ENCODE measurements at places on chromosomes 2 and 18.

DNA sequence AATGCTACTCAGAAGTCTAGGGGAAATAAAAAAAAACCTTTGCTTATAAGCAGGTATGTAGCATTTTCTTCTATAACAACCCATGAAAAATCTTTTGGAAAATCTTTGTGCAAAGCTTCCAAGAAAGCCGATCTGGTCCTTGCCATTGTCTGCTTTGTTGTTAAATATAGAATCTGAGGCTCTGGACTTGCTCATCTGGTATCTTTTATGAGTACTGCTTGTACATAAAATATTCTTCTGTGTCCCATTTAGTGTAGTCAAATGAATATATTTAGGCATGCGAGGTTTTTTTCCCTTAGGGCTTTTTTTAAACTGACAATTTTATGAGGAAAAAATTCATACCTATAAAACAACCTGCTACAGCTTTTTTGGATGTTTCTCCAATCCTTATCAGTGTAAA lies 45.0 kb upstream of the RMND5A start:
- DNase-seq, result no peak

GRCh38 chr18:68679528-68679927 lies 35.4 kb downstream of the TMX3 start:
- no peak for DNase-seq

DNA sequence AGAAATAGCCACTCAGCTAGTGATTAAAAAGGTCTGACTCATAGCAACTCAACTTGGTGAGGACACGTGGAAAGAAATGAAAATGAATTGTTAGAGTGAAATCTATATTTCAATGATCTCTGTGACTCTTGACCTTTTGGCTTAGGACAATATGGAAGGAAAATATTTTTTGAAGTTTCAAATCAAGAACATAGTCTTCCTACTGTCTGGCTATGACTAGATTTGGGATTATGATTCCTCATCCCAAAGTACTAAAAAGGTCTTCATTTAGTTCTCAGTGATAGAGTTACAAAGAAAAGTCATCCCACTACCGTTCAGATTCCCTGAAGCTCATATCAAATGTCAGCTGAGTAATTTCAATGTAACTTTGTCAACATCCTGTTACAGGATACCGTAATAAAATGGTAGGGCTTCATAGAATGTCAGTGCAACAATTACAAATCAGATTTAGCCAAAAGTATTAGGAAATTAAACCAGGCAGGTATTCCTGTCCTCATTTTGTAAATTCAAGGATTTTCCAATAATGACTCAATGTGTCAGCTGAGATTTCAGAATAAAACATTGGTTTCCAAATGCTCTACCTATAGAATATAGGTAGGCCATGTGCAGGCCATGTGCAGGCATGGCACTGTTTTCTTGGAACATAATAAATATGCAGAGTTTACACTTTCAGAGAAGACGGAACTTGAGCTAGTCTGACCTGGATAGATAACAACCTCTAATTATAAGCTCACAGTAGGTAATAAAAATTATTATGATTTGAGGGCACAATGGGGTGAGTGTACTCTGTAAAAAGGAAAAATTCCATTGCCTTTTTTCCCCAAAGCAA lies 36.0 kb downstream of the ANKRD29 start:
- DNase-seq, result no peak

- no peak for DNase-seq
Observed at GRCh38 chr2:203077451-203077850, 62.8 kb downstream of the NBEAL1 start.

DNA sequence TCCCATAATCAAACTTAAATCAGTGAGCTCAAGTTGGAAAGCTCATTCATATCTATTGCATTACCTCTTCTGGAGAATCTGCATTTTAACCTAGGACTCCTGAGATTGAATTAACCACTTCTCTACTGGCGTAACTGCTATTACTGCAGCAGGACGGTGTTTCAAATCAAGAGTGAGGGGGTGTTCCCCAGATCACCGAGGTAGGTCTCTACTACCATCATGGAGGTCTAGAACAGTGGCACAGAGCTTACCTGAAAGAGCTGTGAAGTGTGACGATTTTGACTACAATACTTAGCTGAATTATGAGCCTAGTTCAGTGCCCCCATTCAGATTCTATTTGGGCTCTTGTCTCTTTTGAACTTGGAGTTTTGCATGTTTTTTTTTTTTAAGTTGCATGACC lies 119.5 kb downstream of the POLE4 start:
- no peak for DNase-seq

- no peak for DNase-seq
Observed at GRCh38 chr2:217743966-217744761, 258.6 kb downstream of the TNS1 start.

DNA sequence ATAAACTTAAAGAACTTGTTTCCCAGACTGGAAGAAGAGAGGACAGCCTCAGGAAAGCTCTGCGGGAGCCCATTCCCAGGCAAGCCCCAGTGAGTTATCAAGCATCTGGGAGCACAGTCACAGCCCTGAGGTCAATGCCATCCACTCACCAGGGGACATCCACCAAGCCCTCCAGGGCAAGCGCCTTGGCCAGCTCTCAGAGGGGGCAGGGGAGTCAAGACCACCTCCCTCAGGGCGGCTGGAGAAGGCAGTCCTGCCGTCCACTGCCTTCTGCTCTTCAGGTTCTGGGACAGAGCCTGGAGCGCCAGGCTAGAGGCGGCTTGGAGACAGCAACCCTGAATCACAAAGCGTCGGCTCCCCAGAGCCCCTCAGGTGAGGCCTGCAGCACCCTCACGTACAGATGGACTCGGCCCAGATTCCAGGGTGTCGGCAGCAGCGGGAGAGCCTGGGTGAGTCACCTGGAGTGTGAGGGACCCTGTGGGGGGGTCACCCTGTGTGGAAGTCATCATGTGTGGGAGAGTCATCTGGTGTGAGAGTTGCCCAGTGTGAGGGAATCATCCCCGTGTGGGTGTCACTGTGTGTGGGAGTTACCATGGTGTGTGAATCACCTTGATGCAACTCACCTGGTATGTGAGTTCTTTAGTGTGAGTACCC lies 100.9 kb upstream of the TEX51 start:
- DNase-seq, result no peak

GRCh38 chr2:190060626-190061025 lies 1.9 kb downstream of the MSTN start:
- DNase-seq, result no peak

DNA sequence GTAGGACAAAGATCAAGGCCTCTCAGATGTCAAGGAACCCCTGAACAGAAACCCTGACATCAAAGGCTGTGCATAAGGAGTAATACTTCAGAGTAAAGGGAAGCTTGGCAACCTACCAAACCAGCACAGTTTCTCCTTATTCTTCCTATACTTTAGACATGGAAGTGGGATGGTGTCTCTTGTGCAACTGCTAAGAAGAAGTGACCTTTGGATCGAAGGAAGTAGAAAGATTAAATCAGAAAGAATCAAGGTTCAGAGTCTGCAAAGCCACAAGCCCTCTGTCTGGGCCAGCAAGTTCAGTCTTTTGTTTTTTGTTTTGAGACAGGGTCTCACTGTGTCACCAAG lies 66.2 kb upstream of the SLC39A10 start:
- no peak for DNase-seq

DNA sequence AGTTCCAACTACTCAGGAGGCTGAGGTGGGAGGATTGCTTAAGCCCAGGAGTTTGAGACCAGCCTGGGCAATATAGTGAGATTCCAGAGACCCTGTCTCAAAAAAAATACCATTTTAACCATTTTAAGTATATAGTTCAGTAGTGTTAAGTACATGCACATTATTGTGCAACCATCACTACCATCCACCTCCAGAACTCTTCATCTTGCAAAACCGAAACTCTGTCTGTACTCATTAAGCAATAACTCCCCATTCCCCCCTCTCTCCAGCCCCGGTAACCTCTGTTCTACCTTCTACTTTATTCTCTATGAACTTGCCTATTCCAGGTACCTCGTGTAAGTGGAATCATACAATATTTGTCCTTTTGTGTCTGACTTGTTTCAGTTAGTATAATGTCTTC lies 86.4 kb downstream of the GFPT1 start:
- DNase-seq, result no peak

DNA sequence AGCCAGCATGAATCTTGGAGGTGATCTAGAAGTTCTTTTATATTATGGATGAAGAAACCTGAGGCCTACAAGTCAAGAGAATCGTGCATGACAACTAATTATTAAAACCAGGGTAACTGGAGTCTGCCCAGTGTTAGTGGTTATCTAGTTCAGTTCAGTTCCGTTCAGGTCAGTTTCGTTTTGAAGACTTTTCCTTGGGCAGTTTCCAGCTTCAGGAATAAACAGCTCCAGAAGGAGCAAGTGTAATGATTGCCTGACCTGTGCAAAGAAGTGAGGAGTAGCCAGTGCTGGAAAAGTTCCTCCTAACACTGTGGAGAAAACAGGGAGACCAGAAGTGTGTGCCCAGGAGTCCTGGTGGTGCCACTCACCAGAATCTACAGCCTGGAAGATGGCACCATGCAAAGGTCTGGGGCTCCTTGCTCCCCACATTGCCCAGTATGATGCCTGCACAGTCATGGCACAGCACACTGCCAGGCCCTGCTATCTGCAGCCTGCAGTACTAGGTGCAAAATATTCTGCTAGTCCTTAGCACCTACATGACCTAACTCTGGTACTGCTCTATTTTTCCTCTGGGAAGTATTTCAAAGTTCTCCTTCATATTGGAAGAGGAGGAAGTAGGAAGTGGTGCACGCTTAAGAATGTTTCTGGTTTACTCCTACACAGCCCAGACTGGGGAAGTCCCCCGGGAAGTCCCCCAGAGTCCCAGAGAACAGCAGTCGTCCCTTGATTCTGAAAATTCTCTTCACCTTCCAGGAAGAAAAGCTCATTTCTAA lies 65.8 kb downstream of the SUMO1 start:
- peak; percentile 38 for DNase-seq

DNA sequence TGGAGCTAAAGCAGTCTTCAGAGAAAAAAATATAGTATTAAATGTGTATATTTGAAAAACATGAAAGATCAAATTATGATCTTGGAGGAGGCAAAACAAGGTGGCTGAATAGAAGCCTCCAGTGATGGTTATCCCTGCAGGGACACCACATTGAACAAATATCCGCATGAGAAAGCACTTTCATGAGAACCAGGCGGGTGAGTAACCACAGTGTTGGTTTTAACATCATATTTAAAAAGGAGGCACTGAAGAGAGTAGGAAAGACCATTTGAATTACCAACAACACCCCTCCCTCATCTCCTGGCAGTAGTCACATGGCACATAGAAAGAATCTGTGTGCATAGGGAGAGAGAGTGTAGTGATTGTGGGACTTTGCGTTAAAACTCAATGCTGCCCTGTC lies 759.6 kb upstream of the NRXN1 start:
- DNase-seq, result no peak

DNA sequence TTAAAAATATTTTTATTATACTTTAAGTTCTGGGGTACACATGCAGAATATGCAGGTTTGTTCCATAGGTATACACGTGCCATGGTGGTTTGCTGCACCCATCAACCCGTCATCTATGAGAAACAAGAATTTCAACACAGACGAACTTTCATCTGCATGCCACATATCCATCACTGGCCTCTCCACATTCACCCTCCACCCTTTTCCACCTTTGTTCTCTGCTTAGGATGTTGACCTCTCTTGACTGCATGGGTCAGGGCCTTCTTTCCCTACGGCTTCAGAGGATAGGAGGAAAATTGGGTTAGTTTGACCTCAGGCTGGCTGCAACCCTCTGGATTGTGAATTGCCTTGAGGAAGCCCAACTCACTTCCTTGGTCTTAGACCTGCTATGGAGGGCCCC lies 260.9 kb downstream of the MREG start:
- DNase-seq, result no peak

- no peak for DNase-seq
Observed at GRCh38 chr2:105325389-105325963, 4.1 kb downstream of the TGFBRAP1 start.

GRCh38 chr2:225937625-225938187 lies 538.2 kb downstream of the NYAP2 start:
- no peak for DNase-seq

DNA sequence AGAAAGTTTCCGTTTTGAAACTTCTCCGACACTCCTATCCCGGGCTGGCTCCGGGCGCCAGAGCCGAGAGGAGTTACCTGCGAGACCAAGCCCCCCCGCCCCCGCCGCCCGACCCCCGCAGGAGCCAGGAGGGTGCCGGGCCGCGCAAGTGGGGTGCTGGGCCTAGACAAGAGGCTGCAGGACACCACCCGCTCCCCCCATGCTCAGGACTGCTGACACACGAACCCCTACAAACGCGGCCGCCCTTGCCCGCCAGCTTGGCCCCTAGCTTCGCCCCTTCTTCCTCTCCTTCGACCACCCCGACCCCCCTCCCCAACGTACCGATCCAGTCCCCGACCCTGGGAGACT lies 497 bp downstream of the PLA2R1 start:
- no peak for DNase-seq

GRCh38 chr2:195319548-195320412 lies 337.2 kb upstream of the SLC39A10 start:
- DNase-seq, result no peak

DNA sequence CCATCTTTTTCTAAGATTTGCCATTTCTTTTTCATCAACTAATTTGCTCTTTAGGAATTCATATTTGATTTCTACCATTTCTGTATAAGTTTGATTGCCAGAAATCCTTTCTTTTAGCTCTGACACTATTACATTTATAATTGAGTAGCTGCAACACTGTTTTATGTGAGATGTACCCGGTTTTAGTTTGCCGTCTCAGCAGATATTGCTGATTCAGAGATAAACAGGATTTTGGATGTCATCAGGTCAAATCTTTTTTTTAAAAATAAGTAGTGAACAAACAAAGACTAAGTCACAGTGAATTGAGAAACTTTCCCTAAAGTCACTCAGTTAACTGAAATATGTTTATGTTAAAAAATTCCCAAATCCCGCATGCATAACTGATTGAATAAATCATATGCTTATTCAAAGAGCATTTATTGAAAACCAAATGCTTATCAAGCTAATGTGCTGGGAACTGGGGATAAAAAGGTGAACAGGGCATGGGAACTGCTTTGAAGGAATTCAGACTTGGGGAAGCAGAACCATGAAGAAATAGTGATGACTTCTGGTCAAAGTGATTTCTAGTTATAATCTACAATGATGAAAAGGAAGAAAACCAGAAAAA lies 19.5 kb upstream of the CCDC102B start:
- no peak for DNase-seq

GRCh38 chr2:107775791-107776190 lies 50.9 kb upstream of the RGPD4 start:
- DNase-seq, result no peak

GRCh38 chr18:48848641-48849143 lies 102.1 kb downstream of the SMAD7 start:
- no peak for DNase-seq

DNA sequence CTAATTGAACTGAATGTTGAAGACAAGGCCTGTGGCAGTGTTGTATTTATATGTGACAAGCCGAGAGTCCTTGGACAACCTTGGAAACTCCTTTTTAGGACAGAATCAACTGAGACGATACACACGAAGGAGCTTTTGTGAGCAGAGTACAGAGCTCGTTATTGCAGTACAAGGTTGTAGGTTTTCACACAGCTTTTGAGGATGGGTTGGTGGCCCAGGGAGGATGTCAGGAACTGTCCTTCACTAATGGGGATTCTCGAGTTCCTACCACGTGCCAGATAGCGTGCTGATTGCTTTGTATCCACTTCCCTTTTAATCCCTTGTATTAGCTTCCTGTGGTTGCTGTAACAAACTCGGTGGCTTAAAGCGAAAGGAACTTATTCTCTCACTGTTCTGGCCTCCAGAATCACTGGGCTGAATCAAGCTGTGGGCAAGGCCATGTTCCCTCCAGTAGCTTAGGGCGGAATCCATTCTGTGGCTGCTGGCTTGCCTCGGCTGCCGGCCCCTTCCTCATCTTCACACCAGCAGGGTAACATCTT lies 20.2 kb downstream of the INPP4A start:
- no peak for DNase-seq

Measured in stimulated activated CD8-positive, alpha-beta memory T cell treated with anti-CD3 and anti-CD28 coated beads, Interleukin-2, amount 100 ng/mL, for 48 hours (primary cell).